ENCODE measurements at places on chromosomes 4 and X. TPM values are rescaled to one million over a fixed set of nuclear protein-coding genes. Genes with fewer than 3 reads are reported as not detected.

Gene ZNF157
- 0.09 TPM for polyA plus RNA-seq

Gene RASSF6
- not detected for polyA plus RNA-seq

Gene LINC00632
- 12.8 TPM for polyA plus RNA-seq

Gene TIGD4
- 0.07 TPM for polyA plus RNA-seq

Gene RHOXF1
- 0.16 TPM for polyA plus RNA-seq

Gene GABRA4
- polyA plus RNA-seq, result 0.18 TPM

Gene FATE1
- 0.23 TPM for polyA plus RNA-seq

Gene CXorf49
- polyA plus RNA-seq, result not detected

Gene DOK7
- 36.3 TPM for polyA plus RNA-seq

Gene P2RY4
- 0.05 TPM for polyA plus RNA-seq

Gene TCEAL4
- polyA plus RNA-seq, result 276 TPM

Gene CLNK
- not detected for polyA plus RNA-seq

Gene CLDN22
- 0.02 TPM for polyA plus RNA-seq

Gene F8A3
- polyA plus RNA-seq, result 0.09 TPM

Gene SPATA18
- 0.52 TPM for polyA plus RNA-seq

Gene PDHA1
- 713 TPM for polyA plus RNA-seq

Gene UGT2B15
- not detected for polyA plus RNA-seq

Gene SPANXD
- not detected for polyA plus RNA-seq

Gene PROM1
- polyA plus RNA-seq, result 3.2 TPM

Gene MYL5
- polyA plus RNA-seq, result 3.8 TPM

Gene MXD4
- polyA plus RNA-seq, result 43.1 TPM

Gene PCYT1B
- polyA plus RNA-seq, result 4.9 TPM

Gene HAND2
- polyA plus RNA-seq, result 115 TPM

Gene GAGE1
- not detected for polyA plus RNA-seq

Gene ZNF330
- polyA plus RNA-seq, result 57.4 TPM

Gene PASD1
- polyA plus RNA-seq, result not detected

Gene IL13RA1
- polyA plus RNA-seq, result 13.6 TPM

Gene SPANXA1
- polyA plus RNA-seq, result not detected

Gene CT45A10
- polyA plus RNA-seq, result not detected

Gene SHISA3
- 12.2 TPM for polyA plus RNA-seq

Gene SLC49A3
- 10.6 TPM for polyA plus RNA-seq

Gene ANOS1
- polyA plus RNA-seq, result 1.8 TPM

Gene TAF7L
- not detected for polyA plus RNA-seq

Gene RWDD4
- 14.2 TPM for polyA plus RNA-seq

Gene MAMLD1
- polyA plus RNA-seq, result 1.3 TPM

Gene ANXA10
- not detected for polyA plus RNA-seq

Gene RBMXL3
- polyA plus RNA-seq, result not detected
